ENCODE measurements at places on chromosomes 2 and 18.

- DNase-seq = no peak
These were observed 141.3 kb upstream of the NOSTRIN start for GRCh38 chr2:168660870-168661862.

GRCh38 chr2:142769761-142770160 lies 107.7 kb upstream of the KYNU start:
- no peak for DNase-seq

DNA sequence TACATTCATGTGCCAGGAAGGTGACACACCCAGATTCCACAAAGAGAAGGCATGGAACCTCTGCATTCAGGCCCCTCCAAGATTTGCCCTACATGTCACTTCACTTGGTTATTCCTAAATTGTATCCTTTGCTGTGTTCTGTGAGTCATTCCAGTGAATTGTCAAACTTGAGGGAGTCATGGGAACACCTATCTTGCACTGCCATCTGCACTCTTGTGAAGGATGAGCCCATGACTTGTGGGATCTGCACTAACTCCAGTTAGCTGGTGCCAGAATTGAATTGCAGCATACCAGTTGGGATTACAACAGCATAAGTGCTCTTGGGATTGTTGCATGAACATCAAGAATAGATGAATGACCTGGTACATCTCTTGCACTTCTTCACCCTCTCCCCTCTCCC lies 1288.0 kb upstream of the ZEB2 start:
- DNase-seq = no peak

DNA sequence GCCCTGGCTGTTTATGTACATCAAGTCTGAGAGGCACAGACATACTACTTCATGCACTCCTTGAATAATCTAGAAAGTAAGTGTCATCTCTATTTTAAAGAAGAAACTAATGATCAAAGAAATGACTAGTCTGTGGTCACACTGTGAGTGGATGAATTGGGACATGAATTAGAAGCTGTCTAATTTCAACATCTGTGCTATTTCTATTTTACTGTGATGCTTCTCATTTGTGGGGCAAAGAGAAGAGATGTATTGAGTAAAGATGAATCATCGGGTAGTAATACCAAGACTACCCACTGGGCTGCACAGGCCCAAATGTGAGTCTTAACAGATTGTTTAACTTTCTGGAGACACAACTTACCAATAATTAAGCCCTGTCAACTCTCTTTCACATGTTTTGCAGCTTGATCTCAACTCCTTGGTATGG lies 42.4 kb upstream of the MTIF2 start:
- DNase-seq = no peak

DNA sequence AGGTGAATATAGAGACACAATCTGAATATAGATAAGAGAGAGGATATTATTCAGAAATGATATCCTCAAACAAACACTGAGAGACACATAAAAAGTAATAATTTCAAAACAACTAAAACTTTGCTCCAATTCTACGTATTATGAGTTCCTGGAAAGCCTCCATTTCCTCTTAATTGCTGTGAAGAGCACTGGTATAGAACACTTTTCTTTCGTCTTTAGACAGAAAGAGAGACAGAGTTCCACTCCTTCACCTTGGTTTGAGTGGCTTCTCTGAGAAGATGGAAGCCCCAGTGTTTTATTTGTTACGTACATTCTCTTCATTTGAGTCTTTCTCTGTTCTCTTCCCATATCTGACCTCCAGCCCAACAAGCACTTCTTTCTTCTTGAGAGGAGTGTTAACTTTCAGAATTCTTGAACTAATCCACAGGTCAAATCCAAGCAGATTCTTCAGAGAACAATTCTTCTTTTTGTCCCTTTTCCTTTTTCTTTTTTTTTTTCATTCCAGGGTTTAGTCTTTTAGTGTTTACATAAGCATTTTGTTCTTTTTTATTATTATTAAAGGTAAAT lies 6.4 kb upstream of the PIK3C3 start:
- DNase-seq = no peak

DNA sequence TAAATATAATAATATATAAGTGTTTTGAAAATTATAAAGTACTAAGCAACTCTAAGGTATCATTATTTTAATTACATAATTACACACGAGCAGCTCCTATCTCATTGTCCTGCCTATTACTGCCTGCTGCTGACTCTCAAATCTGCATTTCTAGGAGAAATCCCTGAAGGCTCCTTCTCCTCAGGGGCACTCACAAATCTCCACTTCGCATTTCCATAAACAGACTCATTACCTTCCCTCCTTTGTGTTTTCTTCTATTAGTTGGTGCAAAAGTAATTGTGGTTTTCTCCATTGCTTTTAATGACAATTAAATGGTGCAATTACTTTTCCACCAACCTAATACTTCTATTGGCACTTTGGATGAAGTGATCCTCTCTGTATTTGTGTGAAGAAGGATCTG lies 135.0 kb upstream of the HNMT start:
- DNase-seq = no peak

DNA sequence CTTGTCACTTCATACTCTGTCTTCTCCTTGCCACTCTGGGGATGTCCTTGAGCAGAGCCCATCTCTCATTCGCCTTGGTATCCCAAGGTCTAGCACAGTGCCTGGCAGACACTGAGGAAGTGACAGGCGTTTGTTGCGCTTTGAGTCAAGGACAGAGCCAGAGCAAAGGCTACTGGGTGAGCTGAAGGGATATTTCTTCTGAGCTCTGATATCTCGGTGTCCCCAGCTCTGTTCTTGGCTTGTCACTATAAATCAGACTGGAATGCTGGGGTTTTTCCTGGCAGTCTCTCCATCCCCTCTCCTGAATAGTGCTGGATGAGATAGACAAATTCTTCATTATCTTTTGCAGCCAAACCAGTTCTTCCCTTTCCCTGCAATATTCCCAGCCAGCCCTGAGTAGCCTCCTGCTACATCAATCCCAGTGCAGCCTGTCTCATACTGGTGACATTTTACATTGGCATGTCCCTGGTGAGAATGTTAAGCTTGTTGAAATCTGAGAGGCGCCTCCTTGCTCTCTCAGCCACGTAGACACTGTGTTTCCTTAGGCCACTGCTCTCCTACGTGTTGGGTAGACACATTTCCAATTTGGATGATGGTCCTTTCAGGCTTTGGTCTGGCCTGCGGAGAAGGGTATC lies 61.7 kb downstream of the CTIF start:
- no peak for DNase-seq

DNA sequence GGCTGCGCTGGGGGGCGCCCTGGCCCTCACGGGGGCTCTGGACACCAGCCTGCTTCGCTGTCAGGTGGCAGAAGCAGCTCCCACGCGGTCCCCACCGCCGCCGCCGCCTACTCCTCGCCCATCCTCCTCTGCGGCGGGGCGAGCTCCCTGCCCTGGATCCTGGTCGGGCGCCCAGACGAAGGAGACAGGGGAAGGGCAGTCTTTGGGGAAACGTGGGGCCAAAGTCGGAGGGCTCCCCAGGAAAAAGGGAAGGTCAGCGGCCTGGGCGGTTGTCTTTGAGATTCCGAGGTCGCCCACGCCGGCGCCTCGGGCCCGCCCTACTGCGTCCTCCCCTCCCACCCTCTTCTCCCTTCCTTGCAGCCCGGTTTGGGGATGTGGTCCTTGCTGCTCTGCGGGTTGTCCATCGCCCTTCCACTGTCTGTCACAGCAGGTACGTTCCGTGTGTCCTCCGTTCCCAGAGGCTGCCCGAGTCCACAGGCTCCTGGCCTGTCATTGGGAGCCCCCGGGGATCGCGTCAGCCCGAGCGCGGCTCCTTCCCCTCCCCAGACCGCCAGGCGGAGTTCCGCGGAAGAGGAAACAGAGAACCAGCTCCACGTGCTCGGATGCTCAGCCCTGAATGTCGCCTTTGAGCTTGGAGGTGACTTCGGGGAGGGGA lies 800 bp downstream of the IL1RL2 start:
- DNase-seq = peak; percentile 63

DNA sequence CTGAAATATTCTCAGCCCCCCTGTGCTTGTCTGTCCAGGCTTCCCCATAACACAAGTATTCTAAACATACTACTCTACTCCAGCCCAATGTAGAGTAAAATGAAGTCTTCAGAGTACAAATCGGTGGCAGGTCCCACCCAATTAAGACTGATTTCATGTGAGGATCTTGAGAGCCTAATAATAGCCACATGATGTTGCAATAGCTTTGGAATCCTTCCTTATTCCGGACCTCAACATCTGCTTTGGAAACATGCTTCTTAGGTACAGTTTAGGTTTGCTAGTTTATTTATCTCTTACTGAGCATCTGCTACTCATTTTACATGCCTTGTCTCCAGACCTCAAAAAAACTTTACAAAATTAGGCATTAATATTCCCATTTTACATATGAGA lies 207.3 kb upstream of the RAB6C start:
- no peak for DNase-seq

DNA sequence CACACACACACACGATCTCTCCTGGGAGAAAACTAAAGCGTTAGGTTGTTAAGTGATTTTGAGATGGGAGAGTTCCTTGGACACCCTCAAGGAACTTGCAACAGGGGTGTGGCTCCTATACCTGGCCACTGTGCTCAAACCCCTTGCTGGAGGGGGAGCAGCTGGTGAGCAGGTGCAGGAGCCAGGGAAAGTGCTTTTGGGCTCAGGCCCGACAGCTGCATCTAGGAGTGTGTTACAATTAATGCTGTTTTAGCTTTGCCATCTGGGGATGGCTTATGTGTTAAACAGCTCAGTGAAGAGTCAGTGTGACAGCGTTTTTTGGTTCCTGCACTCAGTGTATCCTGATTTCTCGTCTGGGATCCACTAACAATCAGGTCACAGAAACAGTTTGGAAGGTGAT lies 510.8 kb downstream of the TRIB2 start:
- no peak for DNase-seq

DNA sequence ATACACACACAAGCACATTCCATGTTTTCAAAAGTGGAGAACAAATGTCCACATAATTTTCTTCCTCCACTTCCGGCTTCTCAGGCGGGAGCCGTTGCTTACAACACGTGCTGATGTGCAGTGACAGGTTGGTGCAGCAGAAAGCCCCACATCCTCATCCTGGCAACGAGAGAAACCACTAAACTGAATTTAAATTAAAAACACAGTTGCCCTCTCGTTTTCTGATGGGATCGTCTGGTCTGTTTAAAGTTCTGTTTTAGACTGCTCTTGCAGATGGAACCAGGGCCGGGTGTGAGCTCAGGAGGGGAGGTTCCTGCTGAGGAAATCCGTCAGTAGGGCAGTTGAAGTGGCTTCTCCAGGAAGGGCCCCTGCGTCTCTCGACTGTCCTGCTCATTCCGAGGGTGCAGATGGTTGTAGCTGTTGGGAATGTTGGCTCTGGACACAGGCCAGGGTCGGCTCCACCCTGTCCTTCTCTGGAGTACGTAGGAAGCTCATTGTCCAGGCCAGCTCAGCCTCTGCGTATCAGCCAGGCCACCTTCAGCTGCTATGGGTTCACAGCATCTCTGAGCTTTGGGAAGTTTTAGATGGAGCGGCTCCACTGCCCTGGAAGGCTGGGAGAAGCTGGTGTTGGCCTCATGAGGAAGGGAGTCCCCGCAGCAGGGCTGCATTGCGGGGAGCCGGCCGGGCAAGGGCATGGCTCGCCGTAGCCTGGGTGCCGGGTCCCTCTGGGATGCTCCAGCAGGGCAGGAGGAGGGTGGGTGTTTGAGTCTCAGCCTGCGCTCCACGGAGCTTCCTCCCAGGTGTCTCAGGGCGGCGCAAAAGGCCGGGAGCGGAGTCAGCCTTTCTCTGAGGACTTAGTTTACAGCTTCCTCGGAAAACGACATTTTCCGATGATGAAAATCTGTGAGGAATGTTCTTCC lies 58.3 kb downstream of the NFATC1 start:
- DNase-seq = no peak

DNA sequence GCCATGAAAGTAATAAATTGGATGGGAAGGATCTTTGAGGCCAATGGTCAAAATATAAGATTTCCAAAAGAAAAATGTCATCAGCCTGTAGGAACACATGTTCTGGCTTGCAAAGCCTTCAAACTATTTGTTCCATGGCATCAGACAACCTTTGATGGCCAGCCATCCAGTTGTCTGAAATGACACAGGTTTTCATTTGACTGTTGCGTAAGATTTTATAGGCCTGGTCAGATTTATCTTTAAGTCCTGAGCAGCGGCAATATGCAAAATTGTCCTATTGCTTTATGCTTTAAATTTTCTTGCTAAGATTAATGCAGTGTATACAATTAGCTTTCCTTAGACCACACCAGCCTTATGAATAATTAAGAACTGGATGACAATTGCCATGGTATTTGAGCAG lies 167.1 kb downstream of the AGPS start:
- no peak for DNase-seq

DNA sequence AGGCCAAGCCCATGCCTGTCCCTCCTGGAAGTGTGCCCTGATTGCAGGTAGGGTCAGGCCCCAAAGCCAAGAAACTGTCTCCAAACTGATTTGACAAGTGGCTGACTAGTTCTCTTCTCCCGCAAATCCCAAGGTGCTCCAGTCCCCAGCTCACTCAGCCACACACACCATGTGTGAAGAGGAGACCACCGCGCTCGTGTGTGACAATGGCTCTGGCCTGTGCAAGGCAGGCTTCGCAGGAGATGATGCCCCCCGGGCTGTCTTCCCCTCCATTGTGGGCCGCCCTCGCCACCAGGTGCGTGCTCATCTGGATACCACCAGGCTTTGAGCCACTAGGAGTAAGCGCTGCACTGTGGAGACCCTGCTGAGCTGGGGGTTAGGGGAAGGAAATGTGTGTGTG lies 8.3 kb downstream of the ACTG2 start:
- no peak for DNase-seq

GRCh38 chr2:31413862-31414550 lies 536 bp downstream of the XDH start:
- DNase-seq = no peak

DNA sequence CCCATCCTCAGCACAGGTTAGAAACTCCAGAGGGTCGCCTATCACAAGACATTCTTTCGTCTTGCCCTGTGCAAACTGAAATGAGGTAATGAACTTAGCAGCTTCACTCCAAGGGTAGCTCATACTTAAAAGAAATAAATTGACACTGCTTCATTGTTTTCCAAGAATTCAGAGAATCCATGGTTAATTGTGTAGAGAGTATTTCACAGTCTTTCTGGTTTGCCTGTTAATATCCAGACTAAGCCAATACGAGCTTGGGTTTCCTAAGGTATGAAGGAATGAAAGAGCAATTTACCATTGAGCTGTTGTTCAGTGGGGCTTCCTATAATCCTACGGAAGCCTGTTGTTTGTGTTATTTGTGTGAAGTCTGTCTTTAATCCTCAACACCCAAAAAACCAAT lies 58.7 kb downstream of the FAM124B start:
- DNase-seq = no peak

GRCh38 chr2:23008951-23009350 lies 376.0 kb upstream of the KLHL29 start:
- DNase-seq = no peak

DNA sequence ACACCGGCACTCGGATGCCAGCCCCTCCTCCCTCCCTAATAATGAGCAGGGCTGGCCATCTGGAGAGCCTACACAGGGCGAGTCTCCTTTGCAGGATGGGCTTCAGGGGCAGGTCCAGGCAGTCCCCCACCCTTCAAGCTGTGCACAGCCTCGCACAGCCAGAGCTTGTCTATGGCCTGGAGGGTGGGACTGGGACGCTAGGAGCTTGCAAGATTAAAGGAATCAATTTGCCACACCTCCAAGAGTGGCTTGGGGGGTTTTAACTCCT lies 43.9 kb upstream of the OTOF start:
- DNase-seq = no peak
